ENCODE measurements at places on chromosomes 1 and 21. TPM values are rescaled to one million over a fixed set of nuclear protein-coding genes. Genes with fewer than 3 reads are reported as not detected.

GRCh38 chr1:64842224-64842623 is 97.3 kb downstream of the RAVER2 start:
- DNase-seq: no peak

DNA sequence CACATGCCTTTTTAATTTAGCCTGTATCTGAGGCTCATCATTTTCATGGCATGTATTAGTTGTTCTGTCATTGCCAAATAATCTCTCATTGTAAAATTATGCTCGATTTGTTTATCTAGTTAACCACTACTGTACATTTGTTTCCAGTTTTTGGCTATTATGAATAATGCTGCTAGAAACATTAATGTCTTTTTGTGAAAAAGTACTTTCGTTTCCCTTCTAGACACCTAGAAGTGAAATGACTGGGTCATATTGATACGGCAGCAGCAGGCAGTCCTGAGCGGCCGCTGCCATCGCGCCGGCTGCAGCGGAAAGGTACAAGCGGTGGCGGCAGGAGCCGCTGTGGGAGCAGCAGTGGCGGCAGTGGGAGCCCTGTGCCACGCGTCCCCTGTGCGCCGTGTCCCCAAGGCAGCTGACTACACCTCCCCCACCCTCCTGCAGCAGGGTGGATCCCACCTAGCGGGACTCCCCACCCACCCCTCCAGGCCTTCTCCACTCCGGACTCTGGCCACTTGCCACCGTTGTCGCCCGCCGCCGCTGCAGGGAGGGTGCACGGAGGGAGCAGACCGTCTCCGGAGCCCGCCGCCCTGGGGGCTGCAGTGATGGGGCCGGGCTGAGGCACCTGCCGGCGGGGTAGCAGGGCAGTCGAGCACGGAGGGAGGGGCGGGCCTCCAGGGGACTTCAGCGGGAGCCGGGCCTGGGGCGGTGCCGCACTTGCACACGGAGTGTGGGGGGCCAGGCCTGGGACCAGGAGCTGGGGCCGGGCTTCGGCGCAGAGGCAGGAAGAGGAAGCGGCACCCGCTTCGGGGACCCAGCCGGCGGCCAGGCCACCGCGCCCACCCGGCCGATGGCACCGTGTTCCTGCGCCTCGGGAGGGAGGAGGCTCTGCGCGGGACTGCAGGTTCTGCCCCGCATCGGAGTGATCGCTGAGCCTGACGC is 66.8 kb upstream of the RGS7 start:
- peak; percentile 67 for DNase-seq

DNA sequence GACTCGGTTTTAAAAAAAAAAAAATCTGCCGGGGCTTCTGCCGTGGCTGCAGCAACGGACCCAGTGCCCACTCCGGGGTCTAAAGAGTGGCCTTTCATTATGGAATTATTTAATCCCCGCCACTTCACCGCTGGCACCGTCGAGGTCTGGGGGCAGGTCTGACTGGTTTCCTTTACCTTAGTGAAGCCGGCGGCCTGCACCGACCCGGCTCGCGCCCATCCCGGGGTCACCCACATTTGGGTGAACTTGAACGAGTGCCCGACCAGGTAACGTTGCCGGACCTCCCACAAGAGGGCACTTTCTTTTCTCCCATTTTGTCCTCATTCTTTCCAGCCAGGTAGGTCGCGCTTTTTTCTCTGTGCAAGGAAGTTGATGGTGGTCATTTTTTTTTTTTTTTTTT is 4.3 kb downstream of the PRKCZ start:
- DNase-seq: no peak

GRCh38 chr1:57752843-57753242 is 329.0 kb upstream of the DAB1 start:
- DNase-seq: no peak

DNA sequence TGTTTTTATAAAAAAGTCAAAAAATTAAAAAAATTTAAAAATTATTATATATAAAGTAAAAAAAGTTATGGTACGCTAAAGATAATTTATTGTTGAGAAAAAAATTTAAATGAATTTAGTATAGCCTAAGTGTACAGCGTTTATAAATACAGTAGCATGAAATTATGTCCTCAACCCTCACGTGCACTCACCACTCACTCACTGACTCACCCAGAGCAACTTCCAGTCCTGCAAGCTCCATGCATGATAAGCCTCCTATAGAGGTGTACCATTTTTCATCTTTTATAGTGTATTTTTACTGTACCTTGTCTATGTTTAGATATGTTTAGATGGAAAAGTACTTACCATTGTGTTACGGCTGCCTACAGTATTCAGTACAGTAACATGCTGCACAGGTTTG is 5.1 kb downstream of the DISC1 start:
- no peak for DNase-seq

GRCh38 chr1:202692959-202693555 is 17.2 kb downstream of the SYT2 start:
- DNase-seq: peak; percentile 67

GRCh38 chr1:41355356-41355755 is 5.9 kb upstream of the FOXO6 start:
- peak; percentile 25 for DNase-seq

DNA sequence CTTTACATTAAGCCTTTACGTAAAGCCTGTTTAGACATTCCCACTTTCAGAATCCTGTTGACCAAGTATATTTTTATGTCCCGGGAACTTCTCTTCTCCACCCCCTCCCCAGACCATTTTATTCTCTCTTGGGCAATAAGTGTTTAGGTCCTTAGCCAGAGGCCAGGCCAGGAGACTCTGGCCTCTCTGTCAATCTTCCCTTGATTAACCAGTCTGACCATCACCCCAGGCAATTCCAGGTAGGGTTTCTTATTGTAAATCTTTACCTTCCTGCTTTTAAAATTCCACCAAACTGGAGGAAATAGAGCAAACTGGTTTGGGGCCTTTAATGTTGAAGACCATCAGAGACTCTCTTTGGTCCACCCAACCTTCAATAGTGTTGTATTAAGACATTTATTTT is 12.2 kb upstream of the IFI6 start:
- no peak for DNase-seq

DNA sequence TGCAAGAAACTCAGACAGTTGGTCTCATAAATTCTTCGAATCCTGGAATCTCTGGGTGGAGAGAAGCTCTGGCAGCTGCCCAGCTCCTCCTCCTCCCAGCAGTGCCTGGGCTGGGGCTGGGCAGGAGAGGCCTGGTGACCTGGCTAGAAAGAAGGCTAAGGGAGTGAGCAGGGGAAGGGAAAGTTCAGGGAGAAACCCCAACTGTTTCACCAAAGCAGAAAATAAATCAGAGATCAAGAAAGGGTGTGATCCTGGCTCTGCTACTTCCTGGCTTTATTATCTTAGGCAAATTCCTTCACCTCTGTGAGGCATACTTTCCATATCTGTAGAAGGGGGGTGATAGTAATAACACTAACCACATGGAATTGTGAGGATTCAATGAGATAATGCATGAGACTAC is 8.8 kb upstream of the COL16A1 start:
- no peak for DNase-seq

GRCh38 chr1:1593834-1594601 is 5.9 kb downstream of the FNDC10 start:
- DNase-seq: no peak

DNA sequence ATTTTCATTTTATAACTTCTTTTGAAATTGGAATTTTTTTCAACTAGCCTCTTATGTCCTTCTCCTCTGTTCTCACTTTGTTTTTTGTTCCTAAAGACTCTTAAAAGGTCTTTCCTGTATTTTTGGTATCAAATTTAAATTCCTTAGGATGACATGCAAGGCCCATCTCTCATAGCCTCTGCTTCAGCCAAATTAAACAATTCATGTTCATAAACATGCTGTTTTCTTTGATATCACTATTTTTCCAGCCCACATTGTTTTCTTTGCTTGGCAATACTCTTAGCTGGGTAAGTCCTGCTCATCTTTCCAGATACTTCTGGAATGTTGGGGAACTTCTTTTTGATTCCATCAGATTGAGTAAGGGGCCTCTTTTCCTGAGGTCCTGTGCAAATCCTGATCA is 55.8 kb upstream of the GPR88 start:
- no peak for DNase-seq

- DNase-seq: peak; percentile 46
These were observed 46.9 kb upstream of the POFUT2 start for GRCh38 chr21:45334591-45335081.

GRCh38 chr1:55153031-55153430 is 62.1 kb downstream of the USP24 start:
- no peak for DNase-seq

- DNase-seq: no peak
These were observed 19.0 kb downstream of the CDC42 start for GRCh38 chr1:22071511-22071910.

DNA sequence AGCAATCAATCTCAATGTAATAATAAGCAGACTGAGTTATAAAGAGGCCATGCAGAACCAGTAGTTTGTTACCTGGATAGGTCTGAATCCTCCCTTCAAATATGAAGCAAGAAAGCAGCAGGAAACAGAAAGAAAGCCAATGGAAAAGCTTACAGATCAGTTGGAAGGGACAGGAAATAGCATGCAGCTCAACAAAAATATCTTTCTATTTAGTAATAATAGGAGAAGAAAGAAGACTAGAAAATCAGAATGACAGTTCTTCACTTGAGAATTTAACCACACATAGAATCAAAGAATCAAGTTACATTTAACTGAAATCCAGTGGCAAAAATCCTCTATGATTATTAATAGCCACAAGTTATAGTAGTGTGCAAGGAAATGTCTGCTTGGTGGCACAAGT is 194.4 kb downstream of the EIF4G3 start:
- DNase-seq: no peak

DNA sequence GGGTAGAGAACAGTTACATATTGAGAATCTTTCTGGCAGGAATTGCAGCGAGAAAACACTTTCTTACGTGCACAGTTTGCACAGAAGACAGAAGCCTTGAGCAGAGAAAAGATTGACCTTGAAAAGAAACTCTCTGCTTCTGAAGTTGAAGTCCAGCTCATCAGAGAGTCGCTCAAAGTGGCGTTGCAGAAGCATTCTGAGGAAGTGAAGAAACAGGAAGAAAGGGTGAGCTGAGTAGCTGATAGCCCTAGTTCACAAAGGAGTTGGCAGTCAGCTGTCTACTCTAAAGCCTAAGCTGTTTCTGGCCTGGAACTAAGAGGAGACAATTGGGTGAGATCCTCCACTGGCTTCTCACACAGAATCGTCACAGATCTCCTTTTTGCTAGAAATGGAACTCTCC is 20.3 kb upstream of the SH3BGRL3 start:
- no peak for DNase-seq

GRCh38 chr1:67863637-67864036 is 30.4 kb upstream of the GNG12 start:
- DNase-seq: no peak

DNA sequence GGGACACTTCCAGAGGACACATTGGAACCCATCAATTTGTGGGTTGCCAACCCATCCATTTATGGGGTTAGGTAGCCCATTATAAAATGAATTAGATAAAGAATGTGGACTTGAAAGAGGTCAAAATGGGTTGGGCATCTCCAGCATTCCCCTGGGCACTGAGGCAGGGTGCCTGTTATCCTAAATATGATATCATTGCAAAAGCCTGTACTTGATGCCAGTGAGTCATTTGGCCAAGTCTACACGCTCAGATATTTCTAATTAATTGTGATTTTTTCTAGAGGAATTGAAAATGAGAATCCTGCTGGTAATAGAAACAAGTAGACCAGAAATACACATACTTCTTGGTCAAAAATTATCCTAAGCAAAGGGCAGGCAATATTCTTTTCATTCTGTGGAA is 21.9 kb upstream of the NBL1 start:
- DNase-seq: no peak

- DNase-seq: no peak
These were observed 29.8 kb upstream of the RNF186 start for GRCh38 chr1:19844731-19845495.

DNA sequence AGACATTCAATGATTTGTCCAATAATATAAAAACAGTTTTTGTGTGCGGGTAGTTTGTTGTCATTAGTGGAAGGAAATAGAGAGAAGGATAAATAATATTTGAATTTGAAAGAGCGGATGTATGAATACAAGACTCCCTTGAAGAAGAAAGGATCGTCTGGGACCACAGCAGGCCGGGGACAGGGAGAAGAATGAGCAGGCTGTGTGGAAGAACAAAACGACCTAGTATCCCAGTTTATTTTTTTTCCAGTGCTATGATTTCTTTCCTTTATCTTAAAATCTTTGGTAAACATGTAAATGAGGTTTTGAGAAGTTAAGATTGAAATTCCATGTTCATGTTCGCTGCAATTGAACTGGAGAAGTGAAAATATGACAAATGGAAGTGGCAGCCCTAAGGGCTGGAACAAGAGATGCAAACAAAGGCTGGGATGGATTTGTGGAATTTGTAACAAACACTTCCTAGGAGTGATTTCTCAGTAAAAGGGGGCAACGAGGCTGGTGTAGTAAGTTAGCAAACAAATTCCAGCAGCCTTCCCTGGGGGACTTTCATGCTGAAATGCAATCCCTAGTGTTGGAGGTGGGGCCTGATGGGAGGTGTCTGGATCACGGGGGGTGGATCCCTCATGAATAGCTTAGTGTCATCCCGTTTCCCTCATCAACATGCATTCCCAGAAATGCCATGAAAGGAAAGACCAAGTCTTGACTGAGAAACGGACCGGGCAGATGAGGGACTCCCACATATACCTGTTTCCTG is 10.2 kb upstream of the IFI16 start:
- no peak for DNase-seq

GRCh38 chr1:6426277-6426971 is 1.8 kb downstream of the ESPN start:
- DNase-seq: no peak

DNA sequence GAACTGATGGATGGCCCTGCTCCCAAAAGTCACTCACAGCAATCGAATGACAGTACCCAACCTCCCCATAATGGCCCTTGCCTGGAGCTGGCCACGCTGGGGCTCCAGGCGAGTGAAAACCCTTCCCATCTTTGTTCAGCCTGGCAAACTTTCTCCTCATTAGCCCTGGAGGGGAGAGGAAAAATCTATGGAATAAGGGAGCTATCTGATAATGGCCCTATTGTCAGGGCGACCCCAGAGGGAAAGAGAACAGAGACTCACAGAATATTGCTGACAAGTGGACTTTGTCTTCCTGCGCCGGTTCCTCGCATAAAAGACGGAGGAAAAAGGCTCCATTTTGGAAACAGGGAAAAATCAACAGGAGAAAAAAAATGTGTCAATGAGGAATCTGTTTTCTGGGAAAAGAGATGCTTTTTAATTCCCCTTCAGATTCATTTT is 13.0 kb upstream of the ARHGEF16 start:
- no peak for DNase-seq

DNA sequence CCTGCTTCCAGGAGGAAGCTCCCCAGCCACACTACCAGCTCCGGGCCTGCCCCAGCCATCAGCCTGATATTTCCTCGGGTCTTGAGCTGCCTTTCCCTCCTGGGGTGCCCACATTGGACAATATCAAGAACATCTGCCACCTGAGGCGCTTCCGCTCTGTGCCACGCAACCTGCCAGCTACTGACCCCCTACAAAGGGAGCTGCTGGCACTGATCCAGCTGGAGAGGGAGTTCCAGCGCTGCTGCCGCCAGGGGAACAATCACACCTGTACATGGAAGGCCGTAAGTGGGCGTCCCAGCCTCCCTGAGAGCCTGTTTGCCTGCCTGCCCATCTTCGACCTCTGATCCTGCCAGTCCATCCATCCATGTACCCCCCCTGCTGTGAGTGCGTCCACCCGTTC is 3.6 kb downstream of the ECM1 start:
- DNase-seq: no peak

The ALX3 gene
- not detected for total RNA-seq

The SETDB1 gene
- 45.8 TPM for total RNA-seq

The APH1A gene
- total RNA-seq: 135 TPM

The RHD gene
- total RNA-seq: not detected

The CFHR2 gene
- not detected for total RNA-seq

The NR1I3 gene
- total RNA-seq: not detected

The TAL1 gene
- total RNA-seq: 18.3 TPM
